Stimulated activated CD8-positive, alpha-beta memory T cell treated with anti-CD3 and anti-CD28 coated beads, Interleukin-4, amount 100 ng/mL, for 24 hours (primary cell): ENCODE measurements at places on chromosomes 3 and 15.
A peak's percentile ranks its signal among the peaks of the same experiment; 100 is the strongest.

- no peak for DNase-seq
Observed at GRCh38 chr15:34754171-34754601, 612 bp downstream of the GJD2 start.

- no peak for DNase-seq
Observed at GRCh38 chr15:92394309-92395097, 822 bp downstream of the ST8SIA2 start.

DNA sequence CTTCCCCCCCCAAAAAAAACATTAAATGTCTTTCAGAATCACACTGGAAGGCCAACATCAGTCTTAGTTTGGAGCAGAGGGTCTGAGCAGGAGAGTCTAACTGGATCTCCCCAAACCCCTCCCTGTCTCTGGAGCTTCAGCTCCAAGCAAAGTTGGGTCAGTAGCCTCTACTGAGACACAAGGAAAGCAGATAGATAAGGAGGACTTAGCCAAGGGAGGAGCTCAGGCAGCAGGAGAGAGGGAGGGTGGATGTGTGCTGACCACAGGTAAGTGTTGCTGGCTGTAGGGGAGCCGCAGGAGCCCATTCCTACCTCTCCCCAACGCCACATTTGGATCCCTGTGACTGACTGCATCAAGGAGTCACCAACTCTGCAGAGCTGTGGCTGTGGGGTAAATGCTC lies 7.0 kb downstream of the PLCB2 start:
- DNase-seq, result no peak

DNA sequence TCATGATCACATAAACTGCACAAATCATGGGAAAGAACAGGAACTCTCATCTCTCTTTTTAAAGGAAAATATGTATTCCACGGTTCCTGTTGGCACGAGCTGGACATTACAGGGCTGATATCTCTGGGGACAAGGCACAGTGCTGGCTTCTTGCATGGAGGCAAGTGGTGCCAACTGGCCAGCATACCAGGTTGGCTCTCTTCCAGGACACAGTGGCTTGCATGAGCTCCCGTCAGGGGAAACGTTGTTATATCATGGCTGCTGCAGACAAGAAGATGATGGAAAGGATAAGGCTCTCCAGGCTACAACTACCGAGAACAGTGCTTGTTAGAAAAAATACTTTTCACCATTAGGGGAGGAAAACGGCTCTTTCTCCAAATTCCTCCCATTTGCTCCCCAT lies 283.9 kb downstream of the RORA start:
- DNase-seq, result no peak

GRCh38 chr3:20108869-20109268 lies 68.6 kb downstream of the KAT2B start:
- no peak for DNase-seq

DNA sequence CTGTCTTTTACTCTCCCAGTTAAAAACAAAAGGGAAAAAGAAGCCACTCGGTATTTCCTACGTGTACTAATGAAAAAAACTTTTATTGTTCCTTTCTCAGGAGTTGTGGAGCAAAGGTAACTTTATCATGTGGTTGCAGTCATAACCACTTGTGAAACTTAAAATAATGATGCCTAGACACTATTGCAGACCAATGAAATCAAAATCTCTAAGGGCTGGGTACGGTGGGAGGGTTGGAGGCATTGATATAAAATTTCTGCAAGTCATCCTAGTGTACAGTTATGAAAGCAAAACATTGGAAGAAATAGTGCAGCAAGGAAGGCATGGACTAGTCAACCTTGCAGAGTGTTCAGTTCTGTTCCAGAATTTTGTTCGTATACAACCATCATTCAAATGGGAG lies 808.8 kb downstream of the TUSC7 start:
- DNase-seq, result no peak

DNA sequence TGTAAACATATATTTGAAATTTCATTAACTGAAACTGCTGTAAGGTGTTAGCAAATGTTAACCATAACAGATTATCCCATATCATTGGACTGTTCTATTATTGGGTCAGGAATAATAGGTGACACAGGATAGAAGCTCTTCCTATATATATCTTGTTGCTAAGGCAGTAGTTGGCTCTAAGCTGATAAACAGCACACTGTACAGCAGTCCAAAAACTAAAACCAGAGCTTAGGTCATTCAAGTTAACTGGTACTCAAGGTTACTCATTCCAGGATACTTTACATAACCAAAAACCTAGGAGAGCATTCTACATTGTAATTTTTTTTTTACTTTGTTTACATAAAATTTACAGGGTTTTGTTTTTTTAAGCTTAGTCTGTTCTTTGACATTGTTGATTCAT lies 8.9 kb downstream of the DNAJC19 start:
- no peak for DNase-seq

GRCh38 chr3:14461006-14461747 lies 58.8 kb downstream of the SLC6A6 start:
- no peak for DNase-seq

DNA sequence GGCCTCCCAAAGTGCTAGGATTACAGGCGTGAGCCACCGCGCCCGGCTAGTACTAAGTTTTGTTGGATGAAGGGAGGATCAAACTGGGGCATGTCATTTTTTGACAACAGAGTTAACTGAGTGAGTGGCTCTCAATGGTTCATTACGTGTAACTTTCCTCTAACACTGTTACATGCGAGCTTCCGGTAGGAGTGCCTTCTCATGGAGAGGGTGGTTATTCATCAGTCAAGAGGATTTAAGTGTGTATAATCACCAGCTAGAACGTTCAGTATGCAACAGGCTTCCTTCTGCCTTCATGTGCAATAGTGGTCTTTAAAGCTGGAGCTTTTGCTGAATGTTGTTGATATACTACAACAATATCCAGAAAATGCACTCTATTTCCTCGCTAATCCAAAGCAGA lies 19.1 kb upstream of the GOLGA8A start:
- no peak for DNase-seq

- DNase-seq, result no peak
Observed at GRCh38 chr3:96083610-96084009, 730.8 kb upstream of the EPHA6 start.

GRCh38 chr3:44557074-44557473 lies 2.1 kb downstream of the ZKSCAN7 start:
- DNase-seq, result no peak

DNA sequence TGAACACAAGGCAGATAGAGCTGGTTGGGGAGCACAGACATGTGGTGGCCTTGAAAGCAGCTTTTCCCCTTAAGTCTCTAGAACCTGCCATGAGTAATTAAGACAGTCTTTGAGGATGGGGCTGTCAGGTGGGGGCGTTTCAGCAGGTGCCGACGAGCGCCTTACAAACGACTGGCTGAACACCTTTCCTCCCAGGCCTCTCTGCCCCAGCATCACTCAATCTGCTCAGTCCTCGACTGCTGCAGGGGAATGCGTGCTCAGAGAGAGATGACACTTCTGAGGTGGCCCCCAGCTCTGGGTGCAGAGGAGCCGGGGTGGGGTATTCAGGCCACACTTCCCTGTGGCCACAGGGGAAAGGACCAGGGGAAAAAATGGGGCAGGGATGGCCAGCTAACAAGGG lies 8.1 kb upstream of the NCKIPSD start:
- no peak for DNase-seq

DNA sequence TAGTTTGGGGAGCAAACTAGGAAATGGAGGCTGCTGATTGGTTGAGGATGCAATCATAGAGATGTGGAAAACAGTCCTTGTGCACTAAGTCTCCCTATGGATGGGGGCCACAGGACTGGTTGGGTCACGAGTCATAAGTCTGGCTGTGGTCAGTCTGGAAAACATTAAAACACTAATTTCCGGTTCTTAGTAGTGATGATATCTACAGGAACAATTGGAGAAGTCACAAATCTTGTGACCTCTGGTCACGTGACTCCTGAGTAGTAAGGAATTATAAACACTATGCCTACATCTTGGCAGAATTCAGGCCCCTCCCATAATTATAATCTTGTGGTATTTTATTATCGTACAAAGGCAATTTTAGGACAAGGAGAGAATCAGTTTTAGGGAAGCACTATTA lies 317.3 kb upstream of the ARPP21 start:
- DNase-seq, result no peak

GRCh38 chr3:113293348-113293747 lies 82.0 kb downstream of the BOC start:
- DNase-seq, result no peak

DNA sequence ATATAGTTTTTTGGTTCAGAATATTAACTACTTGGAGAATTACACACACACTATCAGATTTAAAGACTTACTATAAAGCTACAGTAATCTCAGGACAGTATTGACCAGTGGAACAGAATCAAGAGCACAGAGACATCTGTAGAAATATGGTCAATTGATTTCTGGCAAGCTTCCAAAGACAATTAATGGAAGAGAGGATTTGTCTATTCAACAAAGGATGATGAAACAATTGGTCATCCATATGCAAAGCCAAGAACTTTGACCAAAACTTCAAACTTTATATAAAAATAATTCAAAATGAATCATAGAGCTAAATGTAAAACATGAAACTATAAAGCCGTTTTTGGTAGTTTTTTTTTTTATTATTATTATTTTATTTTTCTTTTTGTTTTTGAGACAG lies 29.8 kb upstream of the MB21D2 start:
- no peak for DNase-seq

DNA sequence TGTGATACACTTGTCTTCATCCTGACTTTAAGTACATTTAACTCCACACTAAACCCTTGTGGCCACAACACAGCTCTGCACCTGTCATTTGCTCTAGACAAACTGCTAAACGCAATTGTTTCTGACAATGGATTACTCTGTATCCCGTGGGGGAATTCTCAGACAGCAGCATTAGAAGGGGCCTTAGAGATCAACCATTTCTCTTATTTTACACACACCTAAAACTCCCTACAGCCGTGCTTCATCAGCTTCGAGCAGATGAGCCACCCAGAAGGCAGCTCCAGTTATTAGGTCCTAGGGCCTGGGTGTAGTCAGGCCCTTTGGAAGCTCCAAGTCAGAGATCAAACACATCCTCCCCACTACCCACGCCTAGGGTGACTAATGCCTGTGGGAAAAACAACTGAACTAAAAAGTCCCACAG lies 1.3 kb upstream of the IL12A start:
- no peak for DNase-seq

GRCh38 chr3:39286771-39287170 lies 6.9 kb upstream of the CX3CR1 start:
- DNase-seq, result no peak

DNA sequence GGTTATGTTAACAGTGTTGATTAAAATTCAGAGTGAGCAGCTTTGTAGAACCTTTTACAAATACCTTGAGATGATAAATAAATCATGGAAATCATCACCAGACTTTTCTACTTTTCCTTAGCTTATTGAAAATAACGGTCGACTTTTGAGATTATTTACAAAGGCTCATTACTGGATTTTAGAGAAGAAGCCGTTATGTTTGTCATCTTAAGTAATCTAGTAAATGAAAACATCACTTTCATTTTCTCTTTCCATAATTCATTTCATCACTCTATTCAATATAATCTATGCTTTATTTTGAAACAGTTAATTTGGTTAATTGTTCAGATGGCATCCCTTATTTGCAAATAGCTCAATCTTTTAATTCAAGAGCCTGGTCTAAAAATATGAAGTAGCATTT lies 3.6 kb downstream of the PLCL2 start:
- DNase-seq, result no peak

DNA sequence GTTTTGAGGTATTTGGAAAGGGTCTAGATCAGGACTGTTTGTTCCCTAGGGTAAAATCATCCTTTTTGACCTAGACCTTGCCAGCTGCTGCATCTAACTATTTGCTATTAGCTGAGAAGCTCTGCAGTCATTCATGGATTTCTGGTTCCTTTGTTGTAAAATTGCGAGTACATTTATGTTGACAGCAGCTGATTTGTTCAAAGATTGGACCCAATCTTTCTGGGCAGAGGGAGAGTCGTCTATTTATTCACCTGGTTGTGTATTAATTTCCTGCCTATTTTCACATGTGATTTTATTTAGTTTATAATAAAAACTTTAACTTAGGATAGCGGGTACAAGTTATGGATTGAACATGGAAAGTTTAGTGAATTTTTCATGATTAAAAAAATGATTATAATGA lies 236.3 kb downstream of the CNTN4 start:
- no peak for DNase-seq

GRCh38 chr15:78170848-78171773 lies 21.9 kb downstream of the IDH3A start:
- no peak for DNase-seq

DNA sequence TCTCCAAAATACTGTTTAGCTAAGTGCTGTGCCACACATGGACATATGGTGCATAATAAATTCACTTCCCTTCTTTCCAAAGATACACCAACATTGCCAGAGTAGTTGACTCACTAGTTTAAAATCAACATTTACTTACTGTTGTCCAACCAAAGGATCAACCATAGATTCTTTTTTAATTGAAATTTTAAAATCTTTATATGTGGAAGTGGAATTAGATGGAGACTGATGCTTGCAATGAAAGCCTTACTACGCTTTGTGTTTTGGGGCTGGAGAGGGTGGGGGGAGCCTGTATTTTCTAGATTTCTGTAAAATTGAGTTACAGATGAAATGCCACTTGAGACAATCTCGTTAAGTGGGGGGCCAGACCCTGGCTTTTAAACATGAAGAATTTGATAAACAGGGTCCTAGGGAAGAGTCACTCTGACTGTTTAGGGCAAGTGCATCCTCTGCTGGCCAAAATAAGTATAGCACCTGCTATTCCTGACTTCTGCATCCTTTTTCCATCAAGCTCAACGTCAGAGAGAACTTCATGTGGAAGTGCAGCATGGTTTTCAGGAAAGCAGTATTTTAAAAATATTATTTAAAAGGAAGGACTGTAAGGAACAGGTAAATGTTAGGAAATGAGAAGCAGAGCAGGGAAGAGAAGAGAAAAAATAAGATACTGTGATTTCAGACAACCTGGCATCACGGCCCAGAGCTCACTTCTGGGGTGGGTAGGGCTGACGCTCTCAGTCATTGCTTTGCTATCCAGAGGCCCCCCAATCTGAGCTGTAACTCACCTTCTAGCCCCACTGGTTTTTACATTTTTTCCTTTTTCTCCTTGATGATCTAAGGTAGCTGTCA lies 76.7 kb downstream of the BOC start:
- DNase-seq, result peak; percentile 12

DNA sequence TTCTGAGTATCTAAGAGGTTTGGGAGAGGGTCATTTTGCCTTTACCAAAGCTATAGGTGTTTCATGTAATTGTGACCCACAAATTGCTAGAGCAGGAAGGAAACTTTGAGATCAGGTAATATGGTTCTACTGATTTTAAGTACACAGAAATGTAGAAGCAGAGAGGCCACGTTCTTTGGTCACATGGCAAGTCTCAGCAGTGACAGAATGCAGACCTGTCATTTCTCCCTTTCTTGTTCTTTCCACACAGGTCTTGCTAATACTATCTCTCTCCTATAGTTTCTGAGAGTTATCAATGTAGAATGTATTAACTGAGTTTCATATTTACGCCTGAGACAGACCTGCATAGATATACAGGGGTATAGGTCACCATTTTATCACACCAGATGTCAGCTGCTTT lies 10.9 kb upstream of the RTP1 start:
- no peak for DNase-seq

DNA sequence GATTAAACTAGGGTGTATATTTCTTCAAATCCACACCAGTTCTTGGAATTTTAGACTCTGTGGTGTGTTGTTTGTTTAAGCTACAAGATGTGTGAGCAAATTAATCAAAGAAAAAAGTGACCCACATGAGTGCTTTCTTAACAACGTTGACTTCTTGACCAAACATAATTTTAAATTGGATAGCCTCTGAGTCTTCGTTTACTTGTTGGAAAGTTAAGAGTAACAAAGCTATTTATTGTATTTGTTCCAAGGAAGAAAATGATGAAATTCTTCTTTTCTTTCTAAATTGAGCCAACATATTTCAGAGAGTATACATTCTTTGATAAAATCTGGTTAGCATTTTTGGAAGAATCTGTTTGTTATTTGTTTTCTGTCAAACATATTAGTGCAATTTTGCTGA lies 99.9 kb upstream of the IGSF10 start:
- DNase-seq, result no peak
